ENCODE measurements at places on chromosomes 13 and 19.

DNA sequence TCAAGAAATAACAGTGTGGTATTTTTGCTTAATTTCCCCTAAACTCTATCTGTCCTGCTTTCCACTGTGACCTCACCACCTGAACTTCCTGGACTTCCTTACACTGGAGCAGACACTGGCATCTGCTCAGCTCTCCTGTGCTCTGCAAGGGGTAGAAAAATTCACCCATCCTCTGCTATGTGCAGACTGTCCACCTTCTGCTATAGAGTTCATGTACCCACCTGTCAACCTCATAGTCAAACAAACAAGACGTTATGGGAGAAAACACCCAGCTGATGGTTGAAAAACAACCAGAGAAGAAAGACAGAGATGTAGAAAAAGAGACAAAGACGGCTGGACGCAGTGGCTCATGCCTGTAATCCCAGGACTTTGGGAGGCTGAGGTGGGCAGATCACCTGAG, 12.2 kb downstream of the LAIR1 start:
- no peak for DNase-seq

GRCh38 chr13:112525356-112525945, 62.5 kb downstream of the TUBGCP3 start:
- DNase-seq: no peak

GRCh38 chr19:54616821-54617560, 13.3 kb upstream of the LILRB1 start:
- no peak for DNase-seq

- DNase-seq: no peak
Measured at GRCh38 chr13:40292108-40292507, 374.3 kb downstream of the FOXO1 start.

- no peak for DNase-seq
Measured at GRCh38 chr19:542173-542866, 1.5 kb upstream of the GZMM start.

GRCh38 chr13:49869519-49869918, 66.6 kb downstream of the SPRYD7 start:
- DNase-seq: peak; percentile 61
